ENCODE measurements at places on chromosomes 5 and 9.

- no peak for DNase-seq
These were observed 39.9 kb downstream of the DOCK8 start for GRCh38 chr9:254516-254915.

GRCh38 chr5:141960449-141961323, 2.7 kb upstream of the PCDH12 start:
- DNase-seq: peak; percentile 71

- peak; percentile 45 for DNase-seq
These were observed 26.3 kb downstream of the PTGES start for GRCh38 chr9:129726322-129727160.

GRCh38 chr9:132094314-132094791, 14.7 kb upstream of the MED27 start:
- no peak for DNase-seq

Measured in stimulated activated CD8-positive, alpha-beta memory T cell treated with anti-CD3 and anti-CD28 coated beads, Interleukin-2, amount 100 ng/mL, for 48 hours (primary cell).